ENCODE measurements at places on chromosomes 4 and X. TPM values are rescaled to one million over a fixed set of nuclear protein-coding genes. Genes with fewer than 3 reads are reported as not detected.
A peak's percentile ranks its signal among the peaks of the same experiment; 100 is the strongest.

The UGT2A3 gene
- not detected for total RNA-seq

The FGFRL1 gene
- total RNA-seq = 12.9 TPM

The KCNIP4 gene
- total RNA-seq = not detected

The TRIML2 gene
- not detected for total RNA-seq

The CXCL3 gene
- 0.34 TPM for total RNA-seq

The RASGEF1B gene
- not detected for total RNA-seq

The NPY5R gene
- not detected for total RNA-seq

DNA sequence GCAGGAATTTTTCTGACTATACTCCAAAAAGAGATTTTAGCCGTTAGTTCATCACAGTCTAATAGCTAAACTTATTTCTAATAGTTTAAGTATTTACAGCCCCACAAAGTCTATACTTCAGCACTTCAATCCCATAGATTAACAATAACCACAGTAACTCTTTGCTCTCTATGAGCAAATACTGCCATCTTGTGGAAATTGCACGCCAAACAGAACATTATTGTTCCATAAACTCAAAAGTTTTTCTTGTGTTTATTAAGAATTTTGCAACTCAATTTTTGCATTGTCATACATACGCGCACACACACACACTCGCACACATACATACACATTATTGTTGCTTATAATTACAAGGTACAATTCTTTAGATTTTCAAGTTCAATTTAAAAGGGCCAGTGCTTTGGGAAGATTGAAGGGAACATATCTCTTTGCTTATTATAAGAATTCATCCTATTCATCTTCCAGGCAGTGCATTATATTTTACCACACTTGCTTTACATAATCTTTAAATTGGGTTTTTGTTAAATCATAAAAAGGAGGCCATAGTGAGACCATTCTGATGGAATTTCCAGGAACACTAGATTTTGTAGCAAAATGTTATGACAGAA is 63.8 kb upstream of the ATOH1 start:
- DNase-seq = peak; percentile 36

DNA sequence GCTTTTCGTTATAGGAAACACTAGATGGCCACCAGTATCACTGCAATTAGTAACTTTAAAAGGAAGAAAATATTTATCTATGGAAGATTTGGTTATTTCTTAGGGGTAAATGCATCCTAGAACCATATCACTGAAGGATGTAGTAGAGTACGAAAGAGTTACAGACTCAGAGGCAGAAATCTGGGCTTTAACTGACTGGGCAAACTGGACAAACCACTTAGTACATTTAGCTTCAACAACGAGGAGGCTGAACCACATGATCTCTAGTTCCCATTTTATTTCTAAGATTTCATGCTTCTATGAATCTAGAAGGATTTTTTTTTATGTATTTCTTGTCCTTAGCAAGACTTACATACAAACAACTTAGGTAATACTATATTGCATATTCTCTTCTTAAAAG is 93.0 kb downstream of the SMARCA5 start:
- no peak for DNase-seq

GRCh38 chr4:158998624-158999023 is 104.3 kb upstream of the RAPGEF2 start:
- DNase-seq = no peak

DNA sequence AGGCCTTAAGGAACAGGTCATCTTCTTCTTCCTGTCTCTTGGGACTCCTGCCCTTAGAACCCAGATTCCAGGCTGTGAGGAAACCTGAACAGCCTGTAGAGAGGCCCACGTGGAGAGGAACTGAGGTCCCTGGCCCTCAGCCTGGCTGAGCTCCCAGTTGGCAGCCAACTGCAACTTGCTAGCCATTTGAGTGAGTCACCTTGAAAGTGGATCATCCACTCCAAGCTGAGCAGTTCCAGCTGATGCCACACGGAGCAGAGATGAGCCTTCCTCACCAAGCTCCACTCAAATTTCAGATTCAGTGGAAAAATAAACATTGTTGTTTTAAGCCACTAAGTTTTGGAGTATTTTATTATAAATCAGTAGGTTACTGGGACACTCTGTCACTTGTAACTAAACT is 392.5 kb downstream of the BCOR start:
- no peak for DNase-seq

DNA sequence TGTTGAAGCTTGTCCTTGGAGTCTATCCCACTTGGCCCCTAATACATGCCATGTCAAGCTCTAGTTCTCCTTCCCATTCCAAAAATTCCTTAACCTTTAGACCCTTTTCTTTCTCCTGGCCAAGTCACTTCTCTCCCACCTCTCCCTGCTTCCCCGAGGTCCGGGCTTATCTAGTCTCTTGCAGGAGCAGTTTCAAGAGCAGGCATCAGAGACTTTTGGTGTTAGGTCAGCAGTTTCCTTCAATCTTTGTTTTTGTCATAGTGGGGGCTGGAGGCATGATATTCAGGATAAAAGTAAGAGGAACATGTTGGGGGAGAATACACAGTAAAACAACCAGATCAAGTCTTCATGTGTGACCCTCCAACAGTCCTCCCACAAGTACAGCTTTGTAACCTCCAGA is 11.5 kb upstream of the IDS start:
- DNase-seq = no peak

GRCh38 chrX:12978205-12979025 is 3.5 kb downstream of the TMSB4X start:
- DNase-seq = peak; percentile 59

GRCh38 chrX:12986886-12987285 is 12.0 kb downstream of the TMSB4X start:
- no peak for DNase-seq

DNA sequence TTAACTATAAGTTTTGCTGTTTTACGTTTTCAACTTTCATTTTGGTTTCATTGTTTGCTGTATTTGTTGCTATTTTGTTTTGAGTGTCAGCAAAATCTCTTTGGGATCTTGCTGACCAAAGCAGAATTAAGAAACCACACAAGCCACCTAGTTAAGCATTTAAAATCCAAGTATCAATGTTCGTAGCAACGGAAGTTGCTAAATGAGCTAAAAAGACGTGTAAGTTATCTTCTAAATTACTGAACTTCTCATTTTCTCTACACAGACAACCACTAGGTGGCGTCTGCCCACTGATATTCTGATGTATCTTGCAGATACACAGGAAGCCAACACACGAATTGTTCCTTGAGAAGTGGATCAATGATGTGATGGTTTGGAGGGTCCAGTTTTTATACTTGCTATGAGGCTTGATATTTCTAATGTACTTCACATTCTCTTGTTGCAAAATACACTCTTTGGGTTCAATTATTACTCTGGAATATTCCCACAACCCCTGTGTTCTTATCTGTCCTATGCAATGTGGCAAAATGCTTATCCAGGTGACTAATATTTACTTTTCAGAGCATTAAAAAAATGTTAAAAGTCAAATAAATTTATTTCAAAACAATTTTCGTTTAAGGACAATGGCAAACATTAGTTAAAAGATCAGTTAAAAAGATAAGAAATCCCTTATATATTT is 250.5 kb downstream of the TECRL start:
- DNase-seq = peak; percentile 8

- no peak for DNase-seq
These were observed 107.4 kb upstream of the SLC4A4 start for GRCh38 chr4:71231129-71232055.
